ENCODE measurements at places on chromosomes 12 and 14.

DNA sequence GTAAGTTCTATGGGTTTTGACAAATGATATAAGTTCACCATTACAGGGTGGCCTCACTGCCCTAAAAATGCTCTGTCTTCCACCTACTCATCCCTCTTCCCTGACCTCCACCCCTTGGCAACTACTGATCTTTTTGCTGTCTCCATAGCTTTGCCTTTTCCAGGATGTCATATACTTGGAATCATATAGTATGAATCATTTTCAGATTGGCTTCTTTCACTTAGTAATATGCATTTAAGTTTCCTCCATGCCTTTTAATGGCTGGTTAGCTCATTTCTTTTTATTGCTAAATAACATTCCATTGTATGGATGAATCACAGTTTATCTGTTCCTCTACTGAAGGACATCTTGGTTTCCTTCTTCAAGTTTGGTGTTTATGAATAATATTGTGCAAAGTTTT, 14.0 kb upstream of the PEX5 start:
- DNase-seq, result no peak

- no peak for DNase-seq
Observed at GRCh38 chr14:38150075-38150474, 57.6 kb upstream of the SSTR1 start.

DNA sequence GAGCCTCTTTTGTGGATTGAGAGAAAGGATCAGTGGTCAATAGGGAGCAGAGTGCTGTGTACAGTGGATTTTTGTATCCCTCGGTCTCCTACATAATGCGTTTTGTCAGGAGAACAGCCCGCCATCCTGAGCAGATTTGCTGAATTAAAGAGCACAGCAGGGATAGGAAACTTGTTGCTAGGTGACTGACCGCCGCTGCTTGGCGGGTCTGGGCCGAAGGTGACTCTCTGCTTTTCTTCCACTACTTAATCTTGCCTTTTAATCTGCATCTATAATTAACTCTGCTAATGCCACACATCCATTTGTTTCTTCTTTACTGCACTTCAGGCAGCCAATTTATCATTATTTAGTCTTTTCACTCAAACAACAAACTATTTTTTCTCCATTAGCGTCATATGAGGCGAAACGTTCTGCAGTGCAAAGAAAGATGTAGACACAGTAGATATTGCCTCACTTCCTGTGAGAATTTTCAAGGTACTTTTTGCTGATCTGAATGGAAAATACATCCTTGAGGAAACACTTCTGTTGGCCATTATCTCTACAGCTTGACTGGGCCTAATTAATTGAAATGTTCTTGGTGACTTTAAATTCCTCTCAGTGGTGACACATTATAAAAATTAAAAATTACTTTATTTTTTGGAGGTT, 108.0 kb downstream of the PPM1A start:
- no peak for DNase-seq

DNA sequence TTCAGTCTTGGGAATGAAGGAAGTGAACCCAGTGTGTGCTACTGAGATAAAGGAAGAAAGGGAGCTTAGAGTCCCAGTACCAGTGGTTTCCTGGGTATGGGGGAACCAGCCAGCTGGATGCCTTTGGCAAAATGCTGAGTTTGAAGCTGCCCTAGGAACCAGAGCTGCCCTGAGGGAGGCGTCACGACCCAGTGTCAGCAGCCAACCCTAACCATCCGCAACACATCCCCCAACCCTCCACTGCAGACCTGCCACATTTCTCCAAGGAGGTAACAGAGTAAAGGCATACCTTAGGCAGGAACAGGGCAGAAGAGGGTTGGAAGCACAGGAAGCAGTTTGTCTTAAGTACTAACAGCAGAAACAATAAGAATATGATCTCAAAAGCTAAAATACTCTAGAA, 28.6 kb downstream of the PRDM4 start:
- DNase-seq, result no peak

- no peak for DNase-seq
Observed at GRCh38 chr12:67116134-67116533, 153.0 kb upstream of the CAND1 start.

GRCh38 chr12:27534765-27535161, 10.8 kb downstream of the PPFIBP1 start:
- DNase-seq, result no peak

- no peak for DNase-seq
Observed at GRCh38 chr14:101360054-101360911, 201.0 kb upstream of the DIO3 start.

DNA sequence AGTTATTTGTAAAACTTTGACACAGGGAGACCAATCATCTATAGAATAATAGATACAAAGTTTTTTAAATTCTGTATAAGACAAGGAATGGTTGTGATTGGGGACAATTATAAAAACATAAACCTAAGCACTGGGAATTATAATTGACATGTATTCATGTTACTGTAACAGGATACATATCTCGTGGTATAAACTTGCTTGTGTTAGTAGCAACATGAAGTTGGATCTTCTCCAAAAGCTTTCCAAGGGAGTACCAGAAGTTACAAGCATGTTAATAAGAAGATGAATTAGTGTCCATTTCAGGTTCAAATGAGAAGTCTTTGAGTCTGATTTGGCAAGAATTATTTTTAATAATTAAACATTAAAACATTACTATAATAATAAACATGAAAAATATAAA, 42.2 kb downstream of the CDKL1 start:
- no peak for DNase-seq
